Activated CD4-positive, CD25-positive, alpha-beta regulatory T cell treated with anti-CD3 and anti-CD28 coated beads, Interleukin-2, amount 50 U/mL, for 16 hours (primary cell): ENCODE measurements at places on chromosomes 1 and 21.

DNA sequence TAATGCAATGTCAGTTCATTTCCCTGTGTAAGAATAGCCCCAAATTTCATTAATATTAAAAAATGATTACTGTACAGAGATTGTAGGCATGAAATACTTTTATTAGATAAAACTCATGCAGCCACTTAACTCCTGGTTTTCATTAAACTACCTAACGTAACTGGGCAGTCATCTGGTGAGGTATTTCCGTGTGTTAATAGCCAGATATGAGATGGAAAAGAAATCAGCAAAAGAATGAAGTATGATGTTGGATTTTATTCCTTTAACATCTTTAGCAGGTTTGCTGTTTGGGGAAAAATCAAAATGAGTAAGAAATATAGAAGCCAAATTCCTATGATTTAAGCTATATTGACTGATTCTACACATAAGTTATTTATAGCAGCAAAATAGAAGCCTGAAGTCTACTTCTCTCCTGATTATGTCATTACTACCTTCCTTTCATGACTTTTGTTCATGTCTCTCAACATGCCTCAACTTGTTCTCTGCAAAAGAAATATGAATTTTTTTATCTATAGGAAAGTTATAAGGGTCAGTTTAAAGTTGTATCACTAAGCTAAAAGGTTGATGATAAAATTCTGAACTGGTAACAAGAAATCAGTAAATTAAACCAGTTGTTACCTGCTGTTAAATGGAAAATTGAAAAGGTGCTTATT lies 42.6 kb downstream of the CCDC18 start:
- DNase-seq: no peak

DNA sequence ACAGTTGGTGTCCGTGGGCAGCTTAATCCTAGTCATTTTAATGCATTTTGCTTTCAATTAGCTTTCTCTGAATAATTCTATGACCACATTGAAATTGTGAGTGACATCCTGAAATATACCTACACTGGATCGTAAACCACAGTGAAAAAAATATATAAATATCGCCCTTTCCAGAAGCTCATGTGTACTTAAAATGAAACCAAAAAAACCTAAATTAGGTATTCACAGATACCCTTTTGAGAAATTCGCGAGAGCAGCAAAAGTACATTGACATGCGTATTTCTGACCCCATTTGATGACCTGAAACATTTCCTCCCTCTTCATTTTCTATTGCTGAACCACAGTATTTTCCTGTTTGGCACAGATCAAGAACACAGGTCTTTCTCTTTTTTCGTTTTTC lies 253.8 kb downstream of the LTN1 start:
- DNase-seq: no peak

DNA sequence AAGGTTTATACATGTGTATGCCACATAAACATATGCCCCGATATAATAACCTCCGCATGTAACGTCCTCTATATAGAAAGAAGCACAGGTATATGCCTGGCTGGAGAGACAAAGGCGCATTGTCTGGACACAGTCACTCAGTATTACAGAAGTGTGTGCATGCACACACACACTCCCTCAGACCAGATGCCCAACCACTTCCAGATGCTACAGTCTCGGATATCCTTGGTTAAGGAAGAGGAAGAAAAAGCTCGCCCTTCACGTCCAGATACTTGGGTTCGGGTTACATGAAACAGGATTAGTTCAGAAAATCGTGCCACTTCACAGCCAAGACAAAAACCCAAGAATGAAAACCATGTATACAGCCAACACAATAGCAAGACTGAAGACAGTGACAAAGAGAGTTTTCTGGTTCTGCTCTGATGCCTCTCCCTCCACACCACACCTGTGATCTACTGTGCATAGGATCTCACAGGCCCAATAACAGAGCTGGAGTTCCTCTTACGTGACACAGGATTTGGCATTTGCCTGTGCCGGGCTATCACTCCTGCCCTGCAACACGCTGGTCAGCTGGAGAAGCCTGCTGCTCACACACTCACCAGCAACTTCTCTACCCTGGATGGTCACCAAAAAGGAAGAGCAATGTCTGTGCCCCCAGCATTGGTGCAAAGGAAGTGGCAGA lies 75.0 kb downstream of the SSBP3 start:
- DNase-seq: no peak

GRCh38 chr21:23951251-23951650 lies 1656.0 kb downstream of the MRPL39 start:
- no peak for DNase-seq

- DNase-seq: no peak
Measured at GRCh38 chr1:19163261-19163660, 46.8 kb downstream of the UBR4 start.

DNA sequence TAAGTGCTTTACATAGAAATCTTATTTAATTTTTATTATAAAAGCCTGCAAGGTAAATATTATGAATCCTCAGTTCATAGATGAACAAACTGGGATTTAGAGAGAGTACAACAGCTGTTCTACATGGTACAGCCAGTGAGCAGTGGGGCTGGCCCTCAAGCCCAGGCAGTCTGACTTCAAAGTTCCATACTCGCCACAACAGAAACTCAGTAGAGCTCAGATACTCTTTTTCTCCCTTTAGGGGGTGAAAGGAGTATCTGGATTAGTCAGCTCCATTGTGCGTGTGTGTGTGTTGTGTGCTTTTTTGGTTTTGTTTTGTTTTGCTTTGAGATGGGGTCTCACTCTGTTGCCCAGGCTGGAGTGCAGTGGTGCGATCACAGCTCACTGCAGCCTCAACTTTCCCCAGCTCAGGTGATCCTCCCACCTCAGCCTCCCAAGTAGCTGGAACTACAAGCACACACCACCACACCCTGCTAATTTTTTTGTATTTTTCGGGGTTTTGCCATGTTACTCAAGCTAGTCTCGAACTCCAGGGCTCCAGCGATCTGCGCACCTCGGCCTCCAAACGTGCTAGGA lies 378.5 kb downstream of the SMYD3 start:
- DNase-seq: no peak

GRCh38 chr1:160112357-160112756 lies 3.2 kb upstream of the ATP1A2 start:
- no peak for DNase-seq

GRCh38 chr1:205356440-205357139 lies at the start of gene KLHDC8A:
Gene KLHDC8A, minus strand, starts transcription at chr1:205356922. Its CDS starts 13,318 bp downstream, at chr1:205343604.
- no peak for DNase-seq

GRCh38 chr1:55059302-55060132 lies 20.2 kb downstream of the PCSK9 start:
- DNase-seq: no peak
